Spleen (tissue), 13 donors: ENCODE measurements at places on chromosomes 4 and X. TPM values are rescaled to one million over a fixed set of nuclear protein-coding genes. Genes with fewer than 3 reads are reported as not detected.

PRDM8 gene
- 1.2 TPM for polyA plus RNA-seq

HSD17B13 gene
- 0.13 TPM for polyA plus RNA-seq

CCDC158 gene
- not detected for polyA plus RNA-seq

H2BW2 gene
- polyA plus RNA-seq: not detected

PTCHD1 gene
- polyA plus RNA-seq: 0.08 TPM

GUCY1B1 gene
- polyA plus RNA-seq: 5.8 TPM

DRP2 gene
- not detected for polyA plus RNA-seq

LRIT3 gene
- polyA plus RNA-seq: 0.43 TPM

GAGE1 gene
- polyA plus RNA-seq: not detected

HPSE gene
- polyA plus RNA-seq: 1.3 TPM

CRLF2 gene
- polyA plus RNA-seq: 0.55 TPM

GPR143 gene
- polyA plus RNA-seq: not detected

DNA sequence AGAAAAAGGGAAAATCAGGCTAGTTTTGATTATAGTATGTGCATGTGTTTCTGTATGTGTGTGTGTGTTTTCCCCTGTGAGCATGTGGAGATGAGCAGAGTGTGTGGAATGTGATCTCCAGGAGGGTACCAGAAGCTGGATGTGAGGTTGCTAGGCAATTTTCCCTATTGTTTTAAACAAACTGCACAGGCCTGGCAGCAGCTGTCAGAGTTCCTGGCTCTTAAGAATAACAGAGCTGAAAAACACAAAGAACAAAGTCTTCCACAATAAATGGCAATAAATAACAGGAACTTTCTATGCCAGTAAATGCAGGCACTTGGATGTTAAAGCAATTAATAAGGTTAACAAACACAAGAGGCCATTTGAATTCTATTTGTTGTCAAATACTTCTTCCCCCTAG is 344.6 kb upstream of the CTSO start:
- DNase-seq: no peak

DNA sequence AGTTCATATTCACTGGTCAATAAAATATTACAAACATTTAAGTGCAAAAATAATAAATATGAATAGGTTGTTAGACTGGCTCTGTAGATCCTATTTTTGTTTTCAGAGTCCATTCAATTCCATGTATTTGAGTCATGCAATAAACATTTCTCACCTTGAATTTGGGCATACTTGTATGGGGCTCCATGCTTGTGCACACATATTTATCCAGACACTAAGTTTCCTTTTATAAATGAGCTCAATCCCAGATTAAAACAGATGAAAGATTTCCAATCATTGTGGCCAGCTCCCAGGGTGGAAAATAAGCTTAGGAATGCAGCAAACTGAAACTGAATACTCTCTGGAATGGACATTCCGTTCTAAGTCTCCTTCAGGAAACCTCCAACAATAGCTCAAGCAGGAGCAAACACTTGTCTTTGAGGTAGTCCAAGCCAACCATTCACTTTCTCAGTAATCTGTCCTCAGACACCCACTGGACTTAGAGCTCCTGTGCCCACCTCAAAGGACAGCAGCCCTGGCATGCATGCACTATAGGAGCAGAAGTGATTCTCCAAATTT is 16.4 kb downstream of the DMD start:
- DNase-seq: no peak

GRCh38 chrX:109777749-109778148 is 44.7 kb upstream of the ACSL4 start:
- no peak for DNase-seq

DNA sequence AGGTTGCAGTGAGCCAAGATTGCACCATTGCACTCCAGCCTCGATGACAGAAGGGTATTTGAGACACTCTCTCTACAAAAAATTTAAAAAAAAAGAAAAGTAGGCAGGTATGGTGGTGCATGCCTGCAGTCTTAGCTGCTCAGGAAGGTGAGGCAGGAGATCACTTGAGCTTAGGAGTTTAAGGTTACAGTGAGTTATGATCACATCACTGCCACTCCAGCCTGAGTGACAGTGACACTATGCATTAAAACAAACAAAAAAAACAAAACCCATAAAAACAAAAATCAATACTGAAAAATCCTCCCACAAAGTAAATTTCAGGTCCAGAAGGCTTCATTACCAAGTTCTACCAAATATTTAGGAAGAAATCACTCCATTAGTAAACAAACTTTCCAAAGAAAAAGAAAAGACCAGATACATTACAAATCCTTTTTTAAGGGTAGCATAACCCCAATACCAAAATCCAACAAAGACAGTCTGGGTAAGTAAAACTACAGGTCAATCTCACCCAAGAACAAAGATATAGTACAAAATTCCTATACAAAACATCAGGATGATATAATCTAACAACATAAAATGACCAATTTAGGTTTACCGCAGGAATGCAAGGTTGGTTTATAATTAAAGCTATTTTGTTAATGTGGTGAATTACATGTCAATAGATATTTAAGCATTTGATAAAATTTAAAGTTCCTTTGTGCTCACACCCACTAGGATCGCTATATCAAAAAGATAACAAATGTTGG is 11.7 kb downstream of the NELFA start:
- DNase-seq: no peak

DNA sequence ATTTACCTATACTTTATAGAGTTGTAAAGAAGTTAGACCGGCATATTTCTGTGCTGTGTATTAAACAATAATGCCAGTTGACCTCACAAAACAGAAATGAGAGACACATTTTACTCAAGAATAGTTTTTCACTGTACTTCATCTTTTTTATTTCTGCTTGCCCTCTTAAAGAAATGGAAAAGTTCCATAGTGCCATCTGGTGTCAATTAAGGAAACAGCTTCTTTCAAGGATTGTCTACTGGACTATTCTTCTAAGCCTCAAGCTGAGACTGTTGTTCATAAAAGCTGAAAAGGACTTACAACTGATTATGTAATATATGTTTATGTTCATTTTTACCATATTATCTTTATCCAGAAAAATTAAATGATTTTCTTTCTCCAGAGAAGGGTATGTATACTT is 1523.7 kb downstream of the ARAP2 start:
- DNase-seq: no peak

- DNase-seq: no peak
Observed at GRCh38 chrX:38138900-38139299, 81.8 kb downstream of the SRPX start.

GRCh38 chr4:110184791-110185155 is 13.6 kb downstream of the ELOVL6 start:
- DNase-seq: no peak

- peak; percentile 51 for DNase-seq
Observed at GRCh38 chrX:18872621-18873020, 111.3 kb downstream of the PHKA2 start.

DNA sequence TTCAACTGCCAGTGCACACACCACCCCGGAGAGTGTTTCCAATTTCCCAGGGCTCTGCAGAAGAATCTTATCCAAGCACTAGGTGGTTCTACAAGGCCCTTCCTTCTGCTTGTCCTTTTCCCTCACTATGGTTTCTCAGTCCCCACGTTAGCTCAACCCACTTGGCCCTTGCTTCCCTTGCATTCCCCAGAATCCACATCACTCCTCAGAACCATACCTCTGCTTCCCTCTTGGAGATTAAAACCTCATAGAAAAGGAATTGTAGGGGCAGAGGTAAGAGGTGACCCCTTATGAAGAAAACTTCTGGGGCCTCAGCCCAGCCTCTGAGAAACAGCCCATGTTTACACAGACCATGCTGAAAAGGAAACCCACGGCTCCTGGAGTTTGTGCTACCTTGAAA is 42.4 kb downstream of the TSPAN5 start:
- no peak for DNase-seq

DNA sequence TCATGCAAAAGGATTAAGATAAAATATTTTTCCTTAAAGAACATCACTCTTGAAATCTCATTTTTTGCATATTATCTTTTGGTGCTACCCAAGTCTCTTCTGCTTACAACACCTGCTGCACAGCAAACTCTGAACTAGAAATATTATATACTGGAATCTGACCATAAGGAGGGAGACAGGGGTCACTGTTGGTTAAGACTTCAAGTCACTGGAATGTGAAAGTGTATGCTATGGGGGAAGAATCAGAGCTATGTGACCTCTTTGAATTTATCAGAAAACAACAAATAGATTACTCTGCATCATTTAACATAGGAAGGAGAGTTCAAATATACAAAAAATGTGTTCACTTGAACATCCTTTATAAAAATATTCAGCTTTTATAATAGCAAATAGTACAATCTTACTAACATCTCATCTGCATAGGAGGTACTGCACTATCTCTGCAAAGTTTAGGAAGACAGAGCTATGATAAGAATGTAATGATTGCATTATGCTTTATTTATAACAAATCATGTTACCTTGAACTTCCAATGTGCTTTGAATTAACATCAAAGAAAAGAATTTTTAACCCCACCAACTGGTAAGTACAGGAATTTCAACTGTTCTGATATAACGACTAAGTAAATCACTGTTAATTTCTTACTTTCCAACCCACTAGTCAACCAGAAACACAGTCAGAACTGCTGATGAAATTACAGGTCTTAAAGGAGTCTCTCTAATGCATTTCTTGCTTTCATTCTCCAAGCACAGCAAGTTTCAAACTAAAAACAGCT is 69.8 kb downstream of the ZNF827 start:
- no peak for DNase-seq

DNA sequence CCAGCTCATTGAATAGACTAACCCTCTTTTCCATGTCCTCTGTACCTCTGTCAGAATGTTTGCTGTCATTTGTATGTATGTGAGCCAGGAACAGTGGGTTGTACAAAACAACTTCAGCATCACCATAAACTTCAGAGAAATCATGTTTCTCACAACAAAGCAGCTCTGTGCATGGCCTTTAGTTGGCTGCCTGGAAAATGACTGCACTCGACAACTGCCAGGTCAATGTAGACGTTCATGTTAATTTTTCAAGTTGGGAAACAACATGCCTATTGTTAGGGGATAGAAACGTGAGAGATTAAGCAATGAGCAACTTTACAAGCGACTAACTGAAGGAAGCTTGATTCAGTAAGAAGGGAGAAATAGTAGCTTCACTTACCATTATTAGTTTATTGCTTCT is 17.9 kb upstream of the CXCL11 start:
- no peak for DNase-seq

DNA sequence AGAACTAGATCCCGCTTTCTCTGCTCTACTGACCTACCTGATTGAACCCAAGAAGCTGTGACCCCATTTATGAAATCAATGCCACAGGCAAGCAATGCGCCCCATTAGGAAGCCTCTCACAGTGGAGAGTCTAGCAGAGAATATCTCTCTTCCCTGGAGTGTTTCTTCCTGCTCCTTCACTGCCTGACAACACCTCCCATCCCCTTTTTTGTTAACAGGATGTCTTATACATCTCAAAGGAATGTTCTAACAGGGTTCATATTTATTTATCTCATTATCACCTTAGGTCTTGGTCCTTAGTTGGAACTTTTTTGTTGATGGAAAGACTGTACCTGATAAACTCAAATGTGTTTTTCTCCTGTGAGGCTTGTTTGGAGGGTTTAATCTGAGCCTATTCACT is 35.5 kb downstream of the SLIT2 start:
- no peak for DNase-seq

DNA sequence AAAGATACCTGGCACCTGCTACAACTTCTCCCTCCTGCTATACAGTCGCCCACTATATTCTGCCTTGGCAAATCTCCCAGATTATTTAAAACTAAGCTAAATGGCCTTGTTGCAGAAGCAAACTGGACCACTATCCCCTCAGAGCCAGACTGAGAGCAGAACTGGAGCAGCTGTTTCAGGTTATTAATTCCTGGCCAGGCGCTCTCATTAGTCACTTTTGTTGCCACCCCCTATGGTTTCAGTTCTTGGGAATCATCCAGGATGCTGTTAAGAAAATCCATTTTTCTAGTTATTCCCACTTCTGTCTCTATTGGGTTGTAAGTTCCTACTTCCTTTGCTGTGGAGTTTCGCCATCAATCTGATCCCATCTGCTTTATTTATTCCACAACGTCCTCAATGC is 30.1 kb downstream of the ADGRA3 start:
- DNase-seq: no peak

- no peak for DNase-seq
Observed at GRCh38 chrX:5528057-5528456, 700.6 kb downstream of the NLGN4X start.

GRCh38 chr4:1987721-1988326 is 20.9 kb downstream of the NELFA start:
- DNase-seq: peak; percentile 67

- no peak for DNase-seq
Observed at GRCh38 chr4:6939761-6940743, 30.4 kb downstream of the TBC1D14 start.

GRCh38 chr4:85828027-85828890 is 353.3 kb downstream of the ARHGAP24 start:
- no peak for DNase-seq

GRCh38 chr4:124028182-124028581 is 631.6 kb downstream of the SPRY1 start:
- DNase-seq: no peak

GRCh38 chrX:33188286-33188685 is 23.1 kb downstream of the DMD start:
- DNase-seq: no peak

- no peak for DNase-seq
Observed at GRCh38 chr4:1042352-1043055, 31.1 kb downstream of the FGFRL1 start.

GRCh38 chr4:164378361-164378760 is 375.6 kb upstream of the SMIM31 start:
- DNase-seq: no peak

- DNase-seq: no peak
Observed at GRCh38 chr4:41991916-41992767, 1.8 kb downstream of the SLC30A9 start.

DNA sequence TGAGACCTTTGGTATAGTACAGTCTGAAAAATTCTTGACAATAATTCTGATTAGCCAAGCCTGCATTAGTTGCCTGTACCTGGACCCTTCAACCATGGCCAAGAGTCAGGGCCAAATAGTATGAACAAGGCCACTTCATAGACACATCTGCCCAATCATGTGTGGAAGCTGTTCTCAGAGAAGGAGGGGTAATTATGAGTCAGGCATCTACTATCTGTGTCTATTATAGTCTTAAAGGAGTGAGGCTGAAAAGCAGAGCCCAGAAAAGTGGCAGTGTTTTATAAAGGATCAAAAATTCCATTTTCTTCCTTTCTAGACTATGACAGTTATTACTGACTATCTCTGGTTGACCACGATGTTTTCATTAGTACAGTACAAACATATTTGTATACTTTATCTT is 5.0 kb upstream of the ADGRL3 start:
- no peak for DNase-seq

DNA sequence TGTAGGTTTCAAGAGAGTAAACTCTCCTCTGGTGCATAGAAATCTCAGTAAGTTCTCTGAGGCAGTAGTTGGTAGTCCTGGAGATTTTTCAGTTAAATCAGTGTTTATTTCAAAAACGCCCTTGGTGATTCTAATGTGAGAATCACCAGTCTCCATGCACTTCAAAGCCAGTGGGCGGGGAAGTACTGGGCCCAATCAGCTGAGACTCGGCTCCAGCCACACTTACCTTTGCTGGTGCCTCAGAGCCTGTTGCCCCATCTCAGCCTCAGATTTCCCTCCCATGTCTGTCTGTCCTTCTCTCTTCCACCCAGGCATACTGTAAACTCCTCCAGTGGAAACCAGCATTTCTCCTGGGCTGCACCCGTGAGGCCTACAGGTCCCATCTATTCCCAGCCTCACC is 7.4 kb upstream of the MGST2 start:
- DNase-seq: no peak

- DNase-seq: no peak
Observed at GRCh38 chr4:74534936-74535335, 90.0 kb downstream of the AREG start.

- DNase-seq: no peak
Observed at GRCh38 chr4:139903845-139904244, 238.2 kb downstream of the MGST2 start.

GRCh38 chrX:97402333-97402732 is 518.6 kb downstream of the RPA4 start:
- DNase-seq: no peak
